ENCODE measurements at places on chromosomes 4 and X.

DNA sequence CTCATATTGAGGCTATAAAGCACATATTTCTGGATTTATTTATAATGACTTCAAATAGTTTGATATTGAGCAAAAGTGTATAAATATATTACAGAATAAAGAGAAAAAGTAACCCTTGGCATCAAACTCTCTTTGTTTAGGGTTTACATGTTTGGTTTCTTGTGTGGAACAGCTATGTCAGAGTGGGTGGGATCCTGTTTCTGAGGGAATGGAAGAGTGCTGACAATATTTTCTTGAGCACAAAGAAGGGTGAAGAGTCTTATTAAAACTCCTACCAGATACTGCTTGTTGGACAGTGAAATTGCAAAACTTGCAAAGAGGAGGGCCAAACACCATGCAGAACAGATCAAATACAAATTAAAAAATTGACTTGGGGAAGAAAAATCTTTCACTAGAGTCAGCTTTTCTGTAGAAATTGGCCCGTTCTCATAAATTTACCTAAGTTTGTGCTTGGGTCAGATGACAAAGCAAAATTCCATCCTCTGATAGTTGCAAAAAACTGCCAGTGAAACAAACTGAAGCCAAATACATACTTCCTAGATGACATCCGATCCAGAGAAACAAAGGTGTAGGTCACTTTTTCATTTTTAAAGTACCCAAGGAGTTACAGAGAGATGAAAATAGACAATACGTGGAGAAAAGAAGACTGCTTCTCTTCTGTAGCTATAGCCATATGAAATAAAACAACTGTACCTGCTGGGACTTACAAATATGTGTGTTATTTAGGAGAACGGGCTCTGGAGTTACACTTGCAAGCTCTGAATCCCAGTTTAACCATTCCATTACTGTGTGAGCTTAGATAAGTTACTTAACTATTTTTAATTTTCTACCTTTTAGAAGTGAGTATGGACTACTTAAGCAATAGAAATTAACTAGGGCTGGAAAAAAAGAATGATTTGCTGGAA, 133.3 kb downstream of the MAML3 start:
- no peak for DNase-seq

- no peak for DNase-seq
Measured at GRCh38 chr4:113677325-113677724, 84.2 kb downstream of the CAMK2D start.

- DNase-seq = no peak
Measured at GRCh38 chr4:16344853-16345252, 118.6 kb upstream of the TAPT1 start.

GRCh38 chr4:110164856-110165255, 33.6 kb downstream of the ELOVL6 start:
- DNase-seq = no peak

- no peak for DNase-seq
Measured at GRCh38 chr4:13190093-13190721, 293.9 kb downstream of the RAB28 start.

GRCh38 chr4:122122083-122122482, 30.0 kb upstream of the BLTP1 start:
- DNase-seq = no peak

DNA sequence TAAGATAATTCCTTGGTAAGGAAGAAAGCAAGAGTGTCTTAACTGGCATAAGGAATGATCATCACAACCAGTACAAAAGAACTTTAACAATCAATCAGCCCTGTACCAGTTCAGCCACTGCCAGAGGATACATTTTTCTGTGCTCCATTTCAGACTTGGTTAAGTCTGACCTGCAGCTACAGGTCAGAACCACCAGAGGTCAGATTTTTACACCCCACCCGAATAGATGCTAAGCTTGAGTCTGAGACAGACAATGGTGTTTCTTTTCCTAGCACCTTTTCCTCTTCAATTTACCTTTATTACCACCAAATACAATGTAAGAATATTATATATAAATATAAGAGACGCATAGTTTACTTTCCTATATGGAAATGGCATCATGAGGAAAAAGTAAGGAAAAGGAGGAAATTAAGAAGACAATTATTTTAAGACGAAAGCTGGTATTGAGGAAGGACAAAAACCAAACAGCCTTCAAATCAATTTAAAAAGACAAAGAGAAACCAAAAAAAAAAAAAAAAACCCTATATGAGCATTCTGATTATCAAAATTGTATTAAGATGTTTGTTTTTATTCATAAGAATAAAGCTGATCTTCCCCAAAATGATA, 215.3 kb upstream of the TTC29 start:
- DNase-seq = peak; percentile 42

DNA sequence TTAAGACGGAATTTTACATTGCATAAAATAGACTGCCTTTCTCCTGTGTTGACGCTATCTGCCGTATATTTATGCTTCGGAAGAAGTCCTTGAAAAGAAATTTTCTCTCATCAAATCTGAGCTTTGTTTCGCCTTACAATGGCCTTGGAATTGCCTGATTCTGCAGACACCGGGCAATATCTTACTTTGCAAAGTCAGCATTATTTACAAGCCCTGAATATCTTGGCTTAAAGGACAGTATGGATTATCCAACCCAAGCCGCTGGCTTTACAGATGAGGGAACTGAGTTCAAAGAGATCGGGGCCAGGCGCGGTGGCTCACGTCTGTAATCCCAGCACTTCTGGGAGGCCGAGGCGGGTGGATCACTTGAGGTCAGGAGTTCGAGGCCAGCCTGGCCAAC, 1.1 kb upstream of the MANBA start:
- no peak for DNase-seq

DNA sequence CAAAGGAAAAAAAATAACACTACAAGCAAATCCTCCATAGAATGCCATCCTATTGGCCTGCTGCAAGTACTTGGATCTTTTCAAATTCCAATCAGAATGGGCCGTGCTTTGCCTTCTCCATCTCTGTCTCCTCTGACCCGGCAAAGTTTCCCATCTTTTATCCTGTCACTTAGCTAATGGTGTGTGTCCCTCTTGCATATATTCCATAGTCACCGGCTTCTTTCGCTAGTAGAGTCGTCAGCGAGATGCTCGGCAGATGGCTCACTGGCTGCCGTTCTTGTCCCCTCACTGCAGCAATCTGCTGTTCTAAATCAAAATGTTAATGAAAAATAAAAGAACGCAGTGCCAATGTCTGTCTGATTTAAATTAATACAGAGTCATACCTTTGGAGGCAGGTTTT, 22.1 kb downstream of the GRIA3 start:
- DNase-seq = no peak

DNA sequence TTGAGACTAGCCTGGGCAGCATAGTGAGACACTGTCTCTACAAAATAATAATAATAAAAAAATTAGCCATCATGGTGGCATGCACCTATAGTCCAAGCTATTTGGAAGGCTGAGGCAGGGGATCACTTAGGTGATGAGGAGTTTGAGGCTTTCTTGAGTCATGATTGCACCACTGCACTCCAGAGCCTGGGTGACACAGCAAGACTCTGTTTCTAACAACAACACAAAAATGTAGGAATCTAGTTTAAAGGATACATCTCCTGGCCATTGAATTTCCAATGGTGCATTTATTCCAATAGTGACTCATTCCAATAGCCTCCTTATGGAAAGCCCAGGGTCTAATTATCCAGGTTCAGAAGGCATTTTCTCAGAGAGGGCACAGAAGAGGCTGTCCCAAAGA, 21.9 kb upstream of the HERC6 start:
- DNase-seq = no peak

DNA sequence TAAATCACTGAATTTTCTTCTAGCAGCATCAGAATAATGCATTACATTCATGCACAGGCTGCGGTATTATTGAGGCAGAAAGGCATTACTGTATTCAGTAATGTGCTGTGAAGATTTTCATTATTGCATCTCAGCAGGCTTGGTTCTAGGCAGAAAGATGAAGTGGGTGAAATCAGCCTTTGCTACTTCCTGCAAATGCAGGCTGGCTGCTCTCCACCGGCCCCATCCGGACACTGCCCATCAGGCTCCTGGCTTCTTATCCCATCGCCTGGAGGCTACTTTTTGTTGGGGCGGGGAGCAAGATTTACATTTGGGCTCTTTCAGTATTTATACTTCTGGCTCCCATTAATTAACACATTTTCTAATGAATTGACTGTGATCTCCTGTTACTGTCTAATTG, 117.8 kb downstream of the FRAS1 start:
- no peak for DNase-seq

- no peak for DNase-seq
Measured at GRCh38 chrX:55489314-55490009, at the start of gene USP51. Gene USP51 (minus strand): TSS chrX:55489848. CDS start chrX:55488939, 909 bp downstream.

DNA sequence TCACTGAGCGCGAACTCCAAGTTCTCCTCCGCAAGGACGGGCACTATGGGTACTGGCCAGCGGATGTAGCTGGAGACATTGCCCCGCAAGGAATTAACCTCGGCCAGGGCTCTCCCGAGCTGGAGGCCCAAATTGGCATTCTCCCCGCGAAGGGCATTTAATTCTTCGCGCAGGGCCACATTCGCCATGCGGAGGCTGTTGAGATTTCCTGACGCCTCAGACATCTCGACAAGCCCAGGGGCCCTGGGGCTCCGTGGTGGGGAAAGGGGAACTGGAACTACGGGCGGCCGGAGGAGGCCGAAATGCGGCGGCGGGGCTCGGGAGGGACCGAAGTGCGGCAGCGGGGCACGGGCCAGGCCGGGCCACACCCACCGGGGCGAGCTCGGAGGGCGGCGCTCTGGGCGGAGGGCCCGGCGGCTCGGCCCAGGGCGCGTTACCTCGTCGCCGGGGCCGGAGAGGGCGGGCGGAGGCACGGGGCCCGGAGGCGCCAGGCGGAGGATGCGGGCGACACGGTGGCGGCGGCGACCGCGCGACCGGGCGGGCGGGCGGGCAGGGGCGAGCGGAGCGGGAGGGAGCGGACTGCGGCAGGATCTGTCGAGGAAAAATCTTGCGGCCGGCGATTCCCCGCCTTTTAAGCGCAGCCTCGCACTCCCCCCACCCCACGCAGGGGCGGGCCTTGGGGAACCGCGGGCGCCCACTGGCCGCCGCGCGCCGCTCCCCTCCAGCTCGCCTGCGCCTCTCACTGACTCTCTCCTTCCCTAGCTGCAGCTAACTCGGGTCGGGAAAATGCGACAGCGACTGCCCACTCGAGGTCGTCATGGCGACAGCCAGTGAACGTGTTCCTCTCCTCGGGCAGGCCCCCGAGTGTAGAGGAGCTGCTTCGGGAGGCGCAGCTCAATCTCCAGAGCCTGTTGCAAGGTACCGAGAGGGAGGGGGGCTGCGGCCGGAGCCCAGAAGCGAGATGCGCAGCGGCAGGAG, at the start of gene RTL5:
RTL5 (minus strand) TSS at position 599 of the 978 bp plus-strand sequence.
- DNase-seq = peak; percentile 35

- no peak for DNase-seq
Measured at GRCh38 chr4:135204311-135204710, 1002.7 kb upstream of the PABPC4L start.

- no peak for DNase-seq
Measured at GRCh38 chr4:5712517-5712916, 1.5 kb downstream of the EVC start.

Data from AML-193 (cell line).